ENCODE measurements at places on chromosomes 7 and 10. TPM values are rescaled to one million over a fixed set of nuclear protein-coding genes. Genes with fewer than 3 reads are reported as not detected.
A peak's percentile ranks its signal among the peaks of the same experiment; 100 is the strongest.

DNA sequence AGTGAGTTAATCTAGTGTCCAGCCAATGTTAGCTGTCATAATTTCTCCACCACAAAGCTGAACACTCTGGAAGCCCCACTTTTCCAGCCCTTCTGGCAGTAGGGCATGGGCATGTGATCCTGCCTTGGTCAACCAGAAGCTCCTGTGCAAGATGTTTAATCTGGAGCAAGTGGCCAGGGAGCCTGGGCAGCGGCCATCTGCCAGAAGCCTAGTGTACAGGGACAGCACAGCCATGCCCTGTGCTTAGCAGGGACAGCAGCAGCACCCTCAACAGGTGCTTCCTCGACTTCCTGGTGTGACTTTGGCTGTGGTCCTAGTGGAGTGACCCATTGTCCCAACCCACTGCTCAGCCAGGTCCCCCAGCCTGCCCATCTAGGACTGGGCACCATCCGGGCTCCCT, 10.3 kb downstream of the RBP3 start:
- no peak for DNase-seq

DNA sequence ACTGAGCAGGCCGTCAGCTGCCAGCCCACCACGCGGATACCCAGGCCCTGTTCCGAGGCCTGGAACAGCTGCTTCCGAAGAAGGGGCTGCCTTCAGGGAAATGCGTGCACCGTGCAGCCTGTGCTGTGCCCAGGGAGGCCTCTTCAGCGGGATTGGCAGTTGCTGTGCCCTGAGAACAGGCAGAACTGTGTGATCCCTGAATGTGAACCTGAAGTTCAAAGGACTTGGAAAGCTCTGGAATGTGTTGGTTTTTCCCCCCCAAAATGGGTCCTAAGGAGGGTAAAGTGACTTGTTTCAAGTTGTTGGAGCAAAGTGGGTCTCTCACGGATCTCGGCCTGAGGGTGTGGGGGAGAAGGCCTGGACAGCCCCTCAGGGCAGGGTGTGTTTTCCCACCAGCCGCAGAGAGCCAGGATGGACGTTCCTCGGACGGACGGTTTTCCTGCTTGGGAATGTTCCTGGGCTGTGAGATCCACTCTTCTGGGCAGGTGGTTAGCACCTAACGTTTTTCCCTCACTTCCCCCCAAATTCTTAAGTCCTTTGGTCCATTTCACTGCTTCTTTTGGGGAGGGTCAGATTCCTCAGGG, 2.1 kb downstream of the SPRN start:
- no peak for DNase-seq

GRCh38 chr10:668786-669485, 20.5 kb downstream of the DIP2C start:
- DNase-seq = no peak

- no peak for DNase-seq
These were observed 12.5 kb upstream of the TSPAN15 start for GRCh38 chr10:69438536-69439349.

FXYD4 gene
- not detected for total RNA-seq

DNA sequence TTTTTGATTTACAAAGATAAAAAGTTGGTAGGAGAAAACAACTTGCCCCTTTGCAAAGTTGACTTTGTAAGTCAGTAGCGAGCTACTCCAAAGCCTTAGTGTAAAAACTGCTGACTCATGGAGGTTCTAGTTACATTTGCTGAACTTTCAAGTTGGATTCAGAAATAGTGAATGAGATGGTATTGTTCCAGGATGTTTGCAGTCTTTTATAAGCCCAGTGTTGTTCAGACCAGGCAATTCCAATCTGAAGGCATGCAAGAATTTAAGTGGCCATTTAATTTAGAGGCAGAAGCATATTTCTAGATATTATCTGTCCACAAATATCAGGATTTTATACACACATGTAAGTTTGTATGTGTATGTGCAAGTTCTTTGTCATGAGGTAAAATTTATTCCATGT, 21.6 kb downstream of the TES start:
- DNase-seq = no peak

GRCh38 chr10:24853661-24854060, 98.7 kb downstream of the PRTFDC1 start:
- DNase-seq = no peak

OGDHL gene
- 0.40 TPM for total RNA-seq

GRCh38 chr7:16644636-16645592, 640 bp downstream of the ANKMY2 start:
- peak; percentile 72 for DNase-seq

All from activated CD8-positive, alpha-beta T cell treated with anti-CD3 and anti-CD28 coated beads for 36 hours (primary cell).